CD4-positive, alpha-beta T cell treated with Interleukin-6 at 100 ng/mL for 8 hours (primary cell): ENCODE measurements at places on chromosomes 12 and 14.
A peak's percentile ranks its signal among the peaks of the same experiment; 100 is the strongest.

DNA sequence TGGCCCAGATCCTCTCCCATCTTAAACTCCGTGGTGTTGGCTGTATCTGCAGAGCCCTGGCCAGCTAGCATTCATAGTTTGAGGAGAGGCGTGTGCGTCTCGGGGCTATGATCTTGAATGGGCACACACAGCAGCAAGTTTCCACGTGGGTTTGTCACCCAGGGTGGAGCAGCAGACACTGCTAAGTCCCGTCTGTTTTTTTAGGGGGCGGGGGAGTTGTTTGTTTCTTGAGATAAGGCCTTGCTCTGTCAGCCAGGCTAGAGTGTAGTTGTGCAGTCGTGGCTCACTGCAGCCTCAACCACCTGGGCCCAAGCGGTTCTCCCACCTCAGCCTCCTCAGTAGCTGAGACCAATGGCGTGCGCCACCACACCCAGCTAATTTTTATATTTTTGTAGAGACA lies 20.1 kb upstream of the TEX22 start:
- DNase-seq: no peak

- DNase-seq: no peak
These were observed 38.3 kb downstream of the LRCOL1 start for GRCh38 chr12:132572106-132572505.

DNA sequence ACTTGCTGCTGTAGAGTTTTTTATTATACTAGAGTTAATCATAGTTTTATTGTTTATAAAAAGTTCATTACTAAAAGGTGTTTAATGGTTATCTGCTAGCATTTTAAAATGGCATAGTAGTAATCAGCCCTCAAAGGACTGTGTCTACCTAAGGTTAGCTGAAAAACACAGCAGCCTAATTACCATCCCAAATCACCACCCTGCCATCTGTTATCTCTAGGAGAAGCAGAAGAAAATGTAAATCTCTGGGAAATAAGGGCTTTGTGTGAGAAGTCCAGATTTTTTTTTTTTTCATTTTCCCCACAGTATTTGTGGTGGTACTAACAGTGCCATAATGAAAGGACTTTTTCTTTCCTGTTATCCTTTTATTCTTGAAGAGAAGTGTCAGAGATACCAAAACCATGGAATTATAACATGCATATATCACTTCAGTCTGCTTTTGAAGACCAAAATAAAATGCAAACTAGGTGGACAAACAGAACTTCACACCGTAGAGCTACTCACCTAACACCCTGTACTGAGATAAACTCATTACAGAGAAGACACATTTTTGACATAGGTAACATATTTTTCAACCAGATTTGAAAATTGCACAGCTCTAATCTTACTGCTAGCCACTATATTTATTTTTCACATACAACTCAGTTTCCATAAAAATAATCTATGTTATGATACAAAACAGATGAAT lies 876.2 kb downstream of the C12orf50 start:
- DNase-seq: no peak

DNA sequence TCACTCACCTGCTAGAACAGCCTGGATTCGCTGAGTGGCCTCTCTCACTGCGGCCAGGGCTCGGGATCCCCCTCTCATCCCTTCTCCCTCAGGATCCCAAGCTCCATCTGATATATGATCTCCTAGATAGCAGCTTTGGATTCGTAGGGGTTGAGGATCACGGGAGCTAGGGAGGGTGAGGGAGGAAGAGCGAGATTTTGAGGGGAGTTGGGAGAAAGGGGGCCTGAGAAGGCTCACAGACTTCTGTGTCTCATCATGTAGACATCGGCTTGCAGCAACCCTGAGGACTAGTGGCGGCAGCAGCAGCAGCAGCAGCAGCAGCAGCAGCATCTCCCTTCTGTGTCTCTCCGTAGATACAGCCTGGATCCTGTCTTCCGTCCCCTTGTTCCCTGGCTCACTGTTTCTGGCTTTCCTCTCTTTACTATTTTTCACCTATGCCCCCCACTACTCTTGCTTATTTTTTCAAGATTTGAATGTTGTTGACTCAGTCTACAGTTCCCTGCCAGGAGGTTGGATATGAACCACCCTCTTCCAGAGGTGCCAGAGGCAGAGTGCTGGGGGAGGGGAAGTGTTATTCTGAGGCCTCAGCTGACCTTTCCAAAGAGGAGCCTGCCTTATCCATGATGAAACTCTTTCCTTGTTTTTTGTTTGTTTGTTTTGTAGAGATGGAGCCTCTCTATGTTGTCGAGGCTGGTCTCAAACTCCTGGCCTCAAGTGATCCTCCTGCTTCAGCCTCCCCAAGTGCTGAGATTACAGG lies at the start of gene CIROP:
Gene CIROP (minus strand): TSS at position 399 of the 757 bp plus-strand sequence. CDS start 69 bp downstream, at position 330.
- no peak for DNase-seq

GRCh38 chr14:64767215-64767964 lies 63.2 kb downstream of the PLEKHG3 start:
- DNase-seq: no peak

GRCh38 chr14:58541633-58542022 lies 96.1 kb upstream of the DACT1 start:
- DNase-seq: no peak

DNA sequence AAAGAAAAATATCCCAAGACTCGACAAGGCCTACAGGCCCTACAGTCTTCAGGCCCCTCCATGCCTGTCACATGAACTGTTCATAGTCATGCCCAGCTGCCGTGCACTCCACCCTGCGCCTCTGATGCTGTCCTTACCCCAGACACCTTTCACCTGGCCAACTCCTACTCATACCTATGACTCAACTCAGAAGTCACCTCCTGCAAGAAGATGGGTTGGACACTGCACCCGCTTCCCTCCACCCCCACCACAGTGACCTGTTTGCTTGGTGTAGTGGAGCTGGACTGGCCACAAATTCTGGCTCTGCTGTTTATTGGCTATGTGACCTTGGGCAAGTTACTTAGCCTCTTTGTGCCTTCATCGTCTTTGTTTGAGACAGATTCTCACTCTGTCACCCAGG lies 56.2 kb downstream of the PHETA1 start:
- DNase-seq: no peak

DNA sequence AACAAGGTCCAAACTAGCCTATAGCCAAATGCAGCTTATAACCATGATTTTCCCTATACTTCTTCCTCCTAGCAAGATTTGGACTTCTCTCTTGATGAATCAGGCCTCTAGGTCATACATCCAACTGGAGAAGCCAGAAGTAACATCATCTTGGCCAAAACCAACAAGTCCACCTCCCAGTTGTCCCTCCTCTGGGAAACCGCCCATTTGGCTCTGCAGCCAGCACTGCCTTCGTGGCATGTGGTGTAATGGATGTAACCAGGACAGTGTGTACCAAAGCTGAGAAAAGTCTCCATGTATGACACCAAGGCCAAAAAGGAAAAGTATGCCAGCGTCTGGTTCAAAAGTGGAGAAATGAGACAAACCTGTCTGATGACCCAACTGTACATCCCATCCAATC lies 59.3 kb upstream of the VASH1 start:
- DNase-seq: no peak

GRCh38 chr14:88552876-88553275 lies 1.9 kb downstream of the PTPN21 start:
- no peak for DNase-seq

DNA sequence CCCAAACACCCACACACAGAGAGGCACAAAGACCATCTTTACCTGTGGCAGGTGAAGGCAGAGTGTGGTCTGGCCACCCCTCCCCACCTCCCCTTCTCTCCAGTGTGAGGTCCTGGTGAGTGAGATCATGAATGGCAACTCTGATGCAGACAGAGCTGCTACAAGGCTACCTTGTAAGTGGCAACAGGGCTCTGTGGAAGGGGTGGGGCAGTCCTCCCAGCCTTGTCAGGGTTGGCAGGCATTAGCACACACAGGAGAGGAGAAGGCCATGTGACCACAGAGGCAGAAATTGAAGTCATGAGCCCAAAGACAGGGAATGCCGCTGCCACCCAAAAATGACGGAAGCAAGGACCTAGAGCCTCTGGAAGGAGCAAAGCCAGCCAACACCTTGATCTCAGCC lies 30.7 kb downstream of the VWF start:
- no peak for DNase-seq

DNA sequence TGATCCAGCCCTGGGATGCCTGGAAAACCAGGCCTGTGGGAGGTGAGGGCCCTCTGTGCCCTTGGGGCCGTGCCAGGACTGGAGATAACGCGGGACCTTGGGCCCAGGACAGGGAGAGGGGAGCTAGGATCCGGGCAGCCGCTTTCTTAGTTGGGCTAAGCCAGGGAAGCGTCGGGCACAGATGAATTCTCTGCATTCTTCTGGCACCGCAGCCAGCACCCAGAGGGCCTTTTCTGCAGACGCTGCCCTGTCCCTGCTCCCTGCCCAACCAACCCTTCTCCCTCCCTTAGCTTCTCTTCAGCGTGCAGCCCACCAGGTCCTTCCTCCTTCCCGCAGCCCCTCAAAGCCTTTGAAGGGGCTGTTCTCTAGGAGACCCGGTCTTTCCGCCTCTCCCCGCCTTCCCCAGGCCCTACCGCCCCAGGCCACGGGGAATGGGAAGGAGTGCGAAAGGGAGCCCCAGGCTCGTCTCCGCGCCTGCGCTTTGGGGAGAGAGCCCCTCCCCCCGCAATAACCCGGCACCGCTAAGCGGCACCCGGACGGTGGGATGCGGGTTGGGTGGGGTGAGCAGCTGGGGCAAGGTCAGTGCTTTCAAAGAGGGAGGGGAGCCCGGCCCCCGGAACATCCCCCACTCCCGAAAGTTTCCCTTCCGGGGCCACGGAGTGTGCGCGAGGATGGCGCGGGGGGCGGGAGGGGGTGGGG lies 663 bp downstream of the NCKAP5L start:
- DNase-seq: peak; percentile 27

DNA sequence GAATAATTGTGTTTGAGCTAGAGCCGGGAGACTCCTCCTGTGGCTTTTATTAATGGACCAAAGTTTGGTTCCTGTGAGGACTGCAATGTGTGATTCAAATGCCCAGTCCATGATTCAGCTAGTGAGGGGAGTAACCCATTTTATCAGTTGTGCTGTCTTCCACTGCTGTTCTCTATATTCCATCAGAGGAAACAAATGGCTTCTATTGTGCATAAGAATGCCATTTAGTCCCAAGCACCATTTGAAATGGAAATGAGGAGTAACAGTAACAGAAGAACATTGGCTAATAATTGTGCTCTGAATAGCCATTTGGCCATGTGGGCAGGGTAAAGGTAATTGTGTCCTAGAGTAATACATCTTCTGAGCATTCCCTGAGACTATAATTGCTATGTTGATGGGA lies 642.7 kb downstream of the DIO2 start:
- DNase-seq: no peak

DNA sequence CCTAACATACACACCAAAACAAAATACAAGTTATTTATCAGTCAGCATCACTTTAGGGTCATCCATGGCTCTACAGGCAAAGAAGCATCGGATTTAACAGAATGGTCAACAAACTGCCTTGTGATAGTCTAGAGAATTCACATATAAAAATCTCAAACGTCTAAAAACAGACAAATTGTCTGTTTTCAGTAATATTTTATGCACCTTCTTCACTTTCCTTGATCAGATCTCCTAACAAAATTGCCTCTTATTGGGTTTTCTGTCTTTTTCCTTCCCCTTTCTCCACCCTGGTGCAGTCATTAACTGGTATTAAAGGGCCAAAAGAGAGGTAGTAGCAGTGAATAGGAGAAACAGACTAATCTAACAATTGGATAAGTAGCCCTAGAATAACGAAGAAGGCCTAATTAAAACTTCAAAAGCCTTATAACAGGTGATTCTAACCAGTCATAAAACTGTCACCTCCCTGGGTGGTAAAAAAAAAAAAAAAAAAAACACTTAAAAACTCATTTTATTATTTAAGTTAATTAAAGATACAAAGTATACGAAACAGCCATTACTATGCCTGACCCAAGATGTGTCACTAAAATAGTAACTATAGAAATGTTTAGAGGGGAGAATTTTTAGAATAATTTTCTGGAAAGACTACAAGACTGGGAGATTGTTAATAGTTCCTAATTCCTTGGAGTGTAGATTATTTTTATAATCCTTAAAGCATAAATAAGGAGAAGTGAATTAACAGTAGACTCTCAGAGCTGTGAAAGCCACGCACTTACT lies 1.5 kb downstream of the KIF21A start:
- DNase-seq: no peak

DNA sequence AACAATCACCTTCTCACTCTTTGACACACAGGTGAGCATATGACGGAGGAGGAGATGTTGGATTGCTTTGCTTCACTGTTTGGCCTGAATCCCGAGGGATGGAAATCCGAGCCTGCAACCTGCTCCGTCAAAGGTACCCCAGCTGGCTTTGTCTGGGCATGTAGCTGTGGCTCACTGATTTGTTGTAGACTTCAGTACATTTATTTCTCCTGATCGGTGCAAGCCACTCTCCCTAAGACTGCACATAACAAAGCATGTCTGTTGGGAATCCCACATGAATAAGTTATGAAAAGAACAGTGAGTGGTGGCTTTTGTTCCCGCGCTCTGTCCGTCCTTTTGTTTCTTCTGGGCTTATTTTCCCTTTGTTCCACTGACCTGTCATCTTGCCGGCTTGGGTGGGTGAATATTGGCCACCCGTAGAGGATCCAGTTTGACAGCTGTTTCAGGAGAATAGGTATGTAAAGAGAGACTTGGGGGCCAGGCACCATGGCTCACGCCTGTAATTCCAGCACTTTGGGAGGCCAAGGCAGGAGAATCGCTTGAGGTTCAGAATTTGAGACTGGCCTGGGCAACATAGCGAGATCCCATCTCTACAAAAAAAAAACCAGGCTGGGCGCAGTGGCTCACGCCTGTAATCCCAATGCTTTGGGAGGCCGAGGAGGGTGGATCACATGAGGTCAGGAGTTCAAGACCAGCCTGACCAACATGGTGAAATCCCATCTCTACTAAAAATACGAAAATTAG lies 20.0 kb upstream of the BCL7A start:
- no peak for DNase-seq

GRCh38 chr12:132108211-132108832 lies 35.8 kb downstream of the DDX51 start:
- no peak for DNase-seq

DNA sequence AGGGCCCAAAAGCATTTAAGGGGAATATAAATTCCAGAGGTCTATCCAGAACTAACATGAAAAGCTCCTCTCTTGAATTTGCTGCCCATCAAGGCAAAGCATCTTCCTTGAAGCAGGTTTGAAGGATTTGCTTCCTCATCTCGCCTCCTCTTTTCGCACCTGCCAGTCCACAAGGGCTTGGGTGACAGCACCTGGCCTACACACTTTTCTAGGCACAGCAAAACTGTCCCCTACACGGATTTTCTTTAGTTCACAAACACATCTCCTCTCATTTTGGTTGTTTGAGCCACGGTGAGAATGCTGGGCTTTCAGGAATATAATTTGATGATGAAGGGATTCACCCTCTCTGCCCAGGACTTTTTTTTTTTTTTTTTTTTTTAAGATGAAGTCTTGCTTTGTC lies 36.9 kb upstream of the ATP23 start:
- DNase-seq: no peak

DNA sequence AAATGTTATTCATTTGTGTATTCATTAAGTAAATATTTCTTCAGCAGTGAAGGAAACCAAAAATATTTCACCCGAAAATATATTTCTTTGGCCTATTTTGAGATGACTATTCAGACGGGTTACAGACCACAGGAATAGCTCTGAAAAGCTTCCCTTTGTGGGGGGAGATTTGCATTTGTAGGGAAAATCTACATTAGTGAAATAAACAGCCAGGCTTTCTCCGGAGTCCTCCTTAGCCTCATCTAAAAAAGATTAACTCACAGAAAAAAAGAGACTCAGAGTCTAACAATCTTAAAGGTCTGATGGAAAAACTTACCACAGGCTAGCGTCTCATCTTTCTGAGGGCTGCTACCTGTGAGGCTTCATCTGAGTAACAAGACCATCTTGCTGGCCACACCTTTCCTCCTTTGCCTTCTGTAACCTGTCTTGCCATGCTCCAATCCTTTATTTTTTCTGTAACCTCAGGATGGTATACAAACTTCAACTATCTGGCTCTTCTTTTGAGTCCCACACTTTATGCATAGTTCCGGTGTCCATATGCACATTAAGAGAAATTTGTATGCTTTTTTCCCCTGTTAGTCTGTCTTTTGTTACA lies 100.7 kb downstream of the CNTN1 start:
- no peak for DNase-seq
